ENCODE measurements at places on chromosomes 4 and X.

- DNase-seq: no peak
These were observed 201.1 kb upstream of the ETNPPL start for GRCh38 chr4:108963910-108964309.

DNA sequence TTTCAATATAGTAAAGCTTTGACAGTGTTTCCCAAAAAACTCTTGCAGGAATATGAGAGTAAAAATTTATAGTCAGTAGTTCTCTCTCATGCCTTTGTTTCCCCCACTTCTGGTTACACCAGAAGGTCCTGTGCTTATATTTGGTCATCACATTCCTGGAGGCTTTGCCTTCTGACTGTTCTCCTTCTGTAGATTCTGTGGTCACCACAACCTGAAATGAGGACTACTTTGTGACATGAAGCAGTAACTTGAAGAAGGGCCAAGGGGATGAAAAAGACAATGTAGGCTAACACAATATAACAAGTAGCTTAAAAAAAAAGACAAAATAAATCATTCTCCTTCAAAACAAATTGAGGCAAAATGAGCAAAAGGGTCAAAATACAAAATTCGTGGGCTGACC is 366.2 kb upstream of the NR3C2 start:
- DNase-seq: no peak

DNA sequence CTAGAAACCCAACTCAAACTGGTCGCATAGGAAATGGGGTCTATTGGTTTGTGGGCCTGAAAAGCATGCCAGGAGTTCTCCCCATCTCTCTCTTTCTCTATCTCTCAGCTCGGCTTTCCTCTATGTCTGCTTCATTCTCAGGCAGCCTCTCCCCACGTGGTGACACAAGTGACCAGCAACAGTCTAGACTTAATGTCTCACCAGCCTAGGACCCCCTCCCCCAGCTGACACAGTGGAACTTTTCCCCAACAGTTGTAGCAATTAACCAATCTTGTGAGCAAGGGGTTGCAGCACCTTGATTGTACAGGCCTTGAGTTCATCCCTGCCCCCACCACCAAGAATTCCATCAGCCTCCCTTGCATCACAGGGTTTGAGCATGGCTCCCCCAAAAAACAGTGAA is 159.8 kb upstream of the KIT start:
- DNase-seq: no peak

- DNase-seq: no peak
These were observed 92.6 kb downstream of the CCSER1 start for GRCh38 chr4:90219822-90220221.

DNA sequence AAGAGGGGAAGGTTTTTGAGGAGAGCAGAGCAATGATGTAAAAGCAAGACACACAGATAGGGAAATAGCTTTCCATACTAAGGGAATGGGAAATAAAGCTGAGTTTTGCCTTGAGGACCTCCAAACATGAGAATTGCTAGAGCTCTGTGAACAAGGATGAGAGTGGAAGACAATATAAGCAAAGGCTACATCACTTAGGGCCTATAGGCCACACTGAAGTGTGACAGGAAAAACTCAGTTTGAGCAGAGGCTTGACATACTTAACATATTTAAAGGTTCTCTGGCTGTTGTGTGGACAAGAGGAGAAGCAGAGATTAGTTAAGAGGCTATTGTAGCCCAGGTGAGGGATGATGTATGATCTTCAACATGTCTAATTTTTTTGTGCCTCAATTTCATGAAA is 5.3 kb upstream of the SRP72 start:
- DNase-seq: no peak

DNA sequence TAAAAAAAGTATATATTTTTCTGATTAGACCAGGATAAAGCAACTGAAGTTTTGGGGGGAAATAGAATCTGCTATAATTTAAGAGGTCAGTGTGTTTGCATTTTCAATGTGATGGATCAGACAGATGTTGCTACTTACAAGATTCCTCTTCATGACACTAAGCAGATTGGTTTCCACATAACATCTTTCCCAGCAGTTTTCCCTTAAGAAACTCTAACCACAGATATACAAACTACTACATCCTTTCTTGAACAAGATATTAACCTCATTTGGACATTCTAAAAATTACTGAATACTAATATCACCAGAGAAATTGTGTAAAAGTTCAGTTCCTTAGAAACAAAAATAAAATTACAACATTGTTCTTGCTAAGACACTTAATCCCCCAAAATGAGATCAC is 106.7 kb upstream of the GUCY1A1 start:
- DNase-seq: no peak

- no peak for DNase-seq
These were observed 208.4 kb upstream of the TRAM1L1 start for GRCh38 chr4:117293784-117294183.

DNA sequence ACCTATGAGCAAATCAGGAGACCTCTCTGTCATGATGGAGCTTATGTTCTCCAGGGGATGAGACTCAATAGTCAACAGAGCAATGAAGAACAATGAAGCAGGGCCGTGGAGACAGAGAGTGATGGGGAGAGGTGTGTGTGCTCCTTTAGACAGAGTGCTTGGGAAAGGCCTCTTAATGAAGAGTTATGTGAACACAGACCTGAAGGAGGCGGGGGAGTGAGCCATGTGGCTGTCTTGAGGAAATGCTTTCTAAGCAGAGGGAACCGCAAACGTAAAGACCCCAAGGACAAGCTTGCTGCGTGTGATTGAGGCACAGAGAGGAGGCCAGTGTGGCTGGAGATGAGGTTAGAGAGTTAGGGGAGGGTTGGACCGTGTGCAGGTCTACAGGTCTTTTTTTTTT is 53.1 kb downstream of the CHRNA9 start:
- no peak for DNase-seq

- DNase-seq: no peak
These were observed 356.1 kb upstream of the SLC7A11 start for GRCh38 chr4:138598226-138598625.

- DNase-seq: no peak
These were observed 623.8 kb upstream of the DIPK2B start for GRCh38 chrX:45824471-45824870.

- DNase-seq: no peak
These were observed 24.1 kb downstream of the ETDA start for GRCh38 chrX:135275973-135276372.

DNA sequence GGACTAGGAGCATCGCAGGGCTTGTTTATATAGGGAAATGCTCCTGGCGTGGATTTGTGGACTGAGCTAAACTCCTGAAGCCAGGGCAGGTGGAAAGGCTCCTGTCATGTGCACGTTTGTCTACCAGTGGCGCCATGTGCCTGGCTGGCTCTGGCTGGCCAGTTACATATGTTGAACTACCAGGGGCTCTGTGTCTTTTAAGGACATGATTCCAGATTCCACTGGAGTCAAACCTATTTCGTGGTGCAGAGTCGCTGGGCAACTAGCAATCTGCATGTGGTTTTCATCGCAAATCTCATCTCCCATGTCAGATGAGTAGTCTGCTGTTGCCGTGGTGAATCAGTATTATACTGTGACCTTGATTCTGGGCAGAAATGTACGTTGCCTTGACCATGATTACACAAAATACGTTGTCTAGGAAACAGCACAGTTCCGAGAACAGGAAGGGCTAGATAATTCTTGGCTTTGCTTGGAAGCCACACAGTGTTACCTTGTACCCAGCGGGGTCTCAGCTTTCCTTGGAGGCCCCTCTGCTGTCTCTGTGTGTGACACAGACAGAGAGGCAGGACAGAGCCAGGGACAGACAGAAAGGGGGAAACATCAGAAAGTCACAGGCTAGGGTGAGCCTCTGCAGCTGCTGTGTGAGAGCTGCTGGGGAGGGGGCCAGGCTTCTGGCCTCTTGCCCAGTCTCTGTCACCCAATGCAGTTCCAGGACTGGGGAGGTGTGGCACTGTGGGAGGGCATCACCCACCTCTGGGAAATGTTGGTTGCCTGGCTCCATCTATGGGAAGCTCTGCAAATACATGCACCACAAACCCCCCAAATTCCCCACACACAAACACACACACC is 19.2 kb downstream of the PNMA6E start:
- no peak for DNase-seq

DNA sequence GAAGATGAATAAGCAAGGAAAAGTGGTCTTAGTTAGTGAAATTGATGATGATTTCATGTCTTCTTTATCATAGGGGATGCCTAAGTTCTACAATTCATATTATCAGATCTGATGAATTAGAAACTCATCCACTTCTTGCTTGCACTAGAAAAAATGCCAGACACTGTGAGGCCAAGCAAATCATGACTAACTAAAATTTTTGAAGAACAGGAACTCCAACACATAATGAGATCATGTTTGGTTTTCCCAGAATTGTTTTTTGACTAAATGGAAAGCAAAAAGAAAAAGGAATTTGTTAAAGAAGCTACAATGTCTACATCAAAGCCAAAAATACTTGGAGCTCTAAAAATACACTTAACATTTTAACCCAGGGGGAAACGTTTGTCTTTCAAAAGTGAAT is 120.4 kb downstream of the ARSF start:
- no peak for DNase-seq

- DNase-seq: no peak
These were observed 49.8 kb upstream of the HSD17B10 start for GRCh38 chrX:53483838-53484405.

GRCh38 chrX:153388722-153389459 is 12.3 kb downstream of the PNMA6E start:
- DNase-seq: no peak

DNA sequence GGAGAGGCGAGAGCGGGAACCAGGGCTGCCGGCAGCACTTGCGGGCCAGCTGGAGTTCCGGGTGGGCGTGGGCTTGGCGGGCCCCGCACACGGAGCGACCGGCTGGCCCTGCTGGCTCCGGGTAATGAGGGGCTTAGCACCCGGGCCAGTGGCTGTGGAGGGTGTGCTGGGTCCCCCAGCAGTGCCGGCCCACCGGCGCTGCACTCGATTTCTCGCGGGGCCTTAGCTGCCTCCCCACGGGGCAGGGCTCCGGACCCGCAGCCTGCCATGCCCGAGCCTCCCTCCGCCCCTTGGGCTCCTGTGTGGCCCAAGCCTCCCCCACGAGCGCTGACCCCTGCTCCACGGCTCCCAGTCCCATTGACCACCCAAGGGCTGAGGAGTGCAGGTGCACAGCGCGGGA is 25.2 kb upstream of the KIT start:
- DNase-seq: no peak

DNA sequence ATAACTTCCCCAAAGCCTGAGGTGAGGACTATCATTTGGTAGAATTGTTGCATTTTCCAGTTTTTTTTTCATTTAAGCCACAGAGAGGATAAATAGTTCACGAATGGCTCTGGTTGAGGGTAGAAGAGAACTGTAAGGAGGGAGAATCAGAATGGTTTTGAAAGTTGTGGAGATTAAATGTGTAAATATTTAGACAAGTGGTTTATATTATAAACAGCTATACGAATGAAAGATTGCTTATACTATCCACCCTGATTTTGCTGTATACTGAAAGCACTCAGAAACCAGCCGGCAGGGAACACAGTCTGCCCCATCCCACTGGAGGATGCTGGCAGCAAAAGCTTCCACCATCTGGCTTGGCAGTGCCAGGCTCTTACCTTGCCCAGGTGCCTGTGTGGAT is 341.1 kb downstream of the RAPGEF2 start:
- DNase-seq: no peak

DNA sequence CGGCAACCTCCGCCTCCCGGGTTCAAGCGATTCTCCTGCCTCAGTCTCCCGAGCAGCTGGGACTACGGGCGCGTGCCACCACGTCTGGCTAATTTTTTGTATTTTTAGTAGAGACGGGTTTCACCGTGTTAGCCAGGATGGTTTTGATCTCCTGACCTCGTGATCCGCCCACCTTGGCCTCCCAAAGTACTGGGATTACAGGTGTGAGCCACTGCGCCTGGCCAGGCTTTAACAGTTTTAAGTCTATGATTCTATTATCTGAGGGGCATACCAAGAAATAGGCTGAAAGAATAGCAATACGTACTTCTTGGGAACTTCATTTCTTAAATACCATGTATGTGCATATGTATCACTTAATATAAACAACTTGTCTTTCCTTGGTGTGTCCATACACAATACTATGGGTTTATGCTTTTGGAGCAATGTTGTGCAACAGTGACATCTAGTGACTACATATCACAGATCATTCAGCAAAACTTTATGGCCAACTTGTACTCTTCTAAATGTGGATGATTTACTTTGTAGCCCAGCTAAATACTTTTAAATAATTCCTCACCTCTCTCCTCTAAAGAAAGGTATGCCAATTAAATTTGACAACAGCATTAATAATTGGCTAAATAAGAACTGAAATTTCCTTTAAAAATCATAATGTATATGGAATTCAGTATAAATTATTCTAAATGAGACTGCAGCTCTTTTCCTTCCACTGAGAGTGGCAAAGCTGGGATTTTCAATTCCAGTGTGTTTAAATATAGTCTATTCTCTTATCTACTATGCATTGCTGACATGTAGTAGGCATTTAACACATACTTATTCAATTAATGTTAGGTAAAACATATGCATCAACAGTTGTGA is 10.4 kb downstream of the SLC9B1 start:
- no peak for DNase-seq

GRCh38 chrX:38859602-38860001 is 58.3 kb downstream of the MID1IP1 start:
- DNase-seq: no peak

GRCh38 chrX:150616179-150616862 is 47.9 kb downstream of the MTM1 start:
- DNase-seq: no peak

- no peak for DNase-seq
These were observed 30.9 kb downstream of the RASSF6 start for GRCh38 chr4:73589261-73589847.

DNA sequence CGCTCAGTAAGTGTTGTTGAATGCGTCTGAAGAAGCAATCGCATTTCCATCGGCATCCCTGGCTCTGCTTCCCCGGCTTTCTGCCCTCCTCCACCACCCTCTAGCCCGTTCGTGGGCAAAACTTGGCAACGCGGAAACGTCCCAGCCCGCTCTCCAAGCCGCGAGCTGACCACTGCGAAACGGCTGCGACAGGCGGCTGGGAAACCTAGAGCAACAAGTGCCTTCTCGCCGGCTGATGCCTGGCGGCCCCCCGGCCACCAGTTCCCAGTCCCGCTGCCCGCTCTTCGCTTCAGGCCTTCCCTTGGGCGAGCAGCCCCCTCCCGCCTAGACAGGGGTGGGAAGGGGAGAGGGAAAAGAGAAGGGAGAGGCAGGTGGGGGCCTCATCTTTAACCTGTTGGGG is 837 bp downstream of the CITED1 start:
- no peak for DNase-seq

DNA sequence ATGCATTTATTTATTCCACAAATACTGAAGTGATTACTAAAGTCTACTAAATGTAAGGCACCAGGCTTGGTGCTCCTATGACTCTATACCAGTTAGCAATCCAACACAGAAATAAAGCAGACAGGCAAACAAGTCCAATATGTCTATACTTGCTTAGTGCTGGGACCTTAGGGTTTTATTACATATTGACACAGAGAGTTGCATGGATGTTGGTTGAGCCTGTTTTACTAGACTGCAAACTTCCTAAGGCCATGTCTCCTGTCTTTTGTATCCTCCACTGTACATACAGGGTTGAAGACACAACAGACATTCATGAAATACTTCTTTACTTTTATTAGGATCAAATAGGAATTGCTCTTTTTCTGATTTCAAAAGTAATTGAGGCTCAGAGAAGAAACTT is 69.0 kb downstream of the LNX1 start:
- DNase-seq: no peak

- DNase-seq: no peak
These were observed 206.9 kb downstream of the SPCS3 start for GRCh38 chr4:176526704-176527103.
